Left hindlimb (tissue), 1 donor: ENCODE measurements at places on chromosomes 2 and 18.
A peak's percentile ranks its signal among the peaks of the same experiment; 100 is the strongest.

- no peak for DNase-seq
Observed at GRCh38 chr18:43826215-43826614, 548.9 kb upstream of the SYT4 start.

DNA sequence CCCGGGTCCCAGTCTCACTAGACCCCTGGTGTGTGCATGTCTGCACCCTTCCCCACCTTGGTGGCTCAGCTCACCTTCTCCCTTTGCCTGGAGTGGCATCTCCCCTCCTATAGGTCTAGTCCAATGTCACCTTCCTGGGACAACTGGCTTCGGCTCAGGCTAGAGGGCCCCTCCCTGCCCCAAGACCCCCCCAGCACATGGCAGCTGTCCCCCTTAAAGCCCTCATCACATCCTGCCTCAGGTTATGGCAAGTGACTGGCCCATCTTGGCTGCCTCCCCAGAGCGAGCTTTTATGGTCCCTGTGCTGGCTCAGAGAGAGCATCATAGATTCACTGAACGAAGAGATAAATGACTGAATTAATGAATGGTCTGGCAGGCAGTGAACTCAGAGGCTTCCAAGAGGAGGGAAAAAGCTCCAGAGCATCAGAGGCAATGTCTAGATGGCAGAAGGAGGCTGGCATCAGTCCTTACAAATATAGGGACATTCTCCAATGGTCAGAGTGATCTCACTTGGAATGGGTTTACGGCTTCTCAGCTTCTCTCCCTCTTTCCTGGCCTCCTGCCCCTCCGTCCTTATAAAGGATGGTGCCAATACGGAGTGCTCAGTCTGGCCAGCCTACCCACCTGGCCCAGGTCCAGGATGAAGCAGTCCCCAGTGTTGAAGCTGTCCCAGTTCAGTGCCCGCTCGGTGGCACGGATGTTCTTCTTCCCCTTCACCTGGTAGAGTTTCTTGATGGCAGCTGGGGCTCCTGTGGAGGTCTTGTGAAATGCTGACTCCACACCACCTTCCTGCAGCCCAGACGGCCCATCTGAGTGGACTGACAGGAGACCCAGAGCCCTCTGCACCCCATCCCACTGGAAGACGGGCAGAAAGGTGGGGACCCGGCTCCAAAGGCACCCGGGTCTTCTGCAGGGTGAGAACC lies 9.4 kb downstream of the CAPG start:
- peak; percentile 27 for DNase-seq

GRCh38 chr2:3345621-3346020 lies 32.0 kb downstream of the EIPR1 start:
- DNase-seq, result no peak

- no peak for DNase-seq
Observed at GRCh38 chr18:59904011-59904601, 4.3 kb downstream of the PMAIP1 start.

GRCh38 chr2:159035790-159036411 lies 67.5 kb downstream of the TANC1 start:
- no peak for DNase-seq

- DNase-seq, result no peak
Observed at GRCh38 chr2:18611184-18611583, 21.8 kb upstream of the NT5C1B start.

- no peak for DNase-seq
Observed at GRCh38 chr2:73084971-73085370, 13.5 kb upstream of the SFXN5 start.

GRCh38 chr2:98867539-98868309 lies 68.3 kb downstream of the CRACDL start:
- no peak for DNase-seq

GRCh38 chr2:24052951-24053350 lies 3.4 kb downstream of the FKBP1B start:
- no peak for DNase-seq

DNA sequence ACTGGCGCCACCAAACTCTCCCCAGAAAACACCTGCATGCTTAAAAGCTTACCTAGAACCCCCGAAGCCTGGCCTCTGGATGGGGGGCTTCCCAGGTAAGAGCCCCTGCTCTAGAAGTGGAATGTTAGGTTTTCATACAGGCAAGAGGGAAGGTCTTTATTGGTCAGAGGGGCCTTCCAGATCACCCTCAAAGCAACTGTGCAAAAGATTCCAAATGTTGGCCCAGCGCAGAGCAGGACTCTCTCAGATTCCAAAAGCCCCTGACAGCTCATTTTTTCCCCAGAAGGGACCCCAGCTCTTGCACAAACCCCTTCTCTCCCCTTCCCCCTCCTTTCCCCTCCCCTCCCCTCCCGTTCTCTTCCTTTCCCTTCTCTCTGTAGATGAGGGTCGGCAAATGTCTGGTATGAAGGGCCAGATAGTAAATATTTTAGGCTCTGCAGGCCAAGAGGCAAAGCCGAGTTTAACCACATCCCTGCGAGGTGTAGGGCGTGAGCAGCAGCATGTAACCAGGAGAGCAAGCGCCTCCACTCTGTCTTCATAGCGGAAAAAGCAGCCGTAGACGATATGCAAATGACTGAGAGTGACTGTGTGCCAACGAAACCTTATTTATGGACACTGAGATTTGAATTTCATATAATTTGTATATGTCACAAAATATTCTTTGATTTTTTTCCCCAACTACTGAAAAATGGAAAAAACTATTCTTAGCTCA lies 116.9 kb downstream of the SMAD7 start:
- DNase-seq, result no peak

DNA sequence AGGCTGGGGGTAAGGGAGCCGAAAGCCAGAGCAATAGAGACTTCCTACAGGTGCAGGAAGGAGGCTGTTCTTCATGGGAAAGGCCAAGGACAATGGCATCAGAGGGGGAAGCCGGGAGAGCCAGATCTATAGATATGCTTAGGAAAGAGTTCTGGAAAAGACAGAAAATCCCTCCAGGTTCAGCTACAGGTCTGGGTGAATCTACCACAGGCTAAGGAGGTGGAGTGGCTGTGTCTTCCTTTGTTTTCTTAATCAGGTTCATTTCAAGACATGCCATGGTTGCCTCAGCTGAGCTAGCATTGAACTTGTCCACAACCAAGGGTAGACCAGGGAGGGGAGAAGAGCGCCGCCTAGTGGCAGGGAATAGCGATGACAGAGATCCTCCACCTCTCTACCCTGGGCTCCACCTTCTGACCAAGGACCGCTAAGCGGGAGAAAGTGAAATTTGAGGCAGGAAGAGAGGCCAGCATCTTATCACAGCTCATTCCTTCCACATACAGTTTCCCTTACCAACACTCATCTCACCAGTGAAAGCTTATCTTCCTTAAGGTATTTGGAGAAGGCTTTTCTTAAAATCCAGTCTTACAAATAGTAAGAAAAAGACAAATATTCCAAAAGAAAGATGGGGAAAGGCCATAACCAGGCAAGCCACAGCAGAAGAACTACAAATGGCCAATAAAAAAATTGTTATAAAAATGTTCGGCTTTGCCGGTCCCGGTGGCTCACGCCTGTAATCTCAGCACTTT lies 74.2 kb downstream of the VIT start:
- no peak for DNase-seq

- DNase-seq, result no peak
Observed at GRCh38 chr2:75528221-75528977, 32.3 kb downstream of the EVA1A start.

DNA sequence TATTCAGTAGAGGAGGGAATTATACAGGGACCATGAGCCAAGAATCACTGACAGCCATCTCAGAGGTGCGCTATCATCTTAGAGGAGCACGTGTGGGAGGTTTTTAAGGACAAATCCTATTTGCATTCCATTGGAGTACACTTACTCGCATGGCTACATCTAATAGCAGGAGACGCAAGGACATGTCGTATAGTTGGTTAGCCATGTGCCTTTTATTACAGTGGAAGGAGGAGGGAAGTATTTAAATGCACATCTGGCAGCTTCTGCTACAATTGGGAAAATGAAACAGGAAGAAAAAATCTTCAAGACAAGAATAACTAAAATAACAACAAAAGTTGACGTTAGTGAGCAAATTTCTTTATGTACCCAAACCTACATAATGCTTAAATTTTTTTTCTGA lies 86.5 kb upstream of the UGP2 start:
- DNase-seq, result no peak

GRCh38 chr18:68431922-68432198 lies 283.0 kb downstream of the TMX3 start:
- DNase-seq, result no peak

DNA sequence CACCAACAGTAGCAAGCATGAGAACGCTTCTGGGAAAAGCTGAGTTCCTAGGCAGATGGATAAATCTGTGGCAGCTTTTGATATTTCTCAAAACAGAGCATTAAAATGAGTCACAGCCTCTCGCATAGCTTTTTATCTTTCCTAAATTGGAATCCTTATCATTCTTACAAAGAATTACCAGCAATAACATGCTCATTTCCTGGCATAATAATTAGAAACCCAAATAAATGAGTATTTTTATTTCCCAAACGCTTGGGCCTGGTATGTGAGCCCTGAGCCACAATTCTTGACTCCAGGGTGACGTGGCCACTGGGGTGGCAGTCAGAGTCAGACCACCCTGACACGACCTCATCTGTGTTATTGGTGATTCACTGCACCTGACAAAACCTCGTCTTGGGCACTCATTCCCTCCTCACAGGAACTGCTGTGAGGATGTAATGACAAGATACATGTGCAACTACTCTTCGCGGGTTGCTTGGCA lies 210.7 kb downstream of the ARL4C start:
- no peak for DNase-seq

- no peak for DNase-seq
Observed at GRCh38 chr18:23704806-23705205, 15.6 kb downstream of the LAMA3 start.

DNA sequence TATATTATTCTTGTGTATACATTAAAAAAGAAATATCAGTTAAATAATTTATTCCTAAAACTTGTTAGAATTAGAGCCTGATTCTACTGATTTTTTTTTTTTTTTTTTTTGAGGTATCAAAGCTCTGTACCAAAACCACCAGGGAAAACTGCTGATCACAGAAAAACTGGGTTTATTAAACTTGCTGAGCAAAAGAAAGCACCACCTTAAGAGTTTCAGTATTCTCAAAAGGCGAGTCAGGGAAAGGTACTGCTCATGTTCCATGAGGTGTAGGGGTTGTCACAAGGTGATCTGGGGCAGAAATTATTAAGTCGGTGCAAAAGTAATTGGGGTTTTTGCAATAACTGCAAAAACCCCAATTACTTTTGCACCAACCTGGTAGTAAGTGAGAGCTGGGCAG lies 51.7 kb upstream of the KLF7 start:
- no peak for DNase-seq

- DNase-seq, result no peak
Observed at GRCh38 chr2:57080035-57080434, 896.2 kb downstream of the CCDC85A start.

- DNase-seq, result no peak
Observed at GRCh38 chr2:231627384-231628120, 34.9 kb downstream of the TEX44 start.

DNA sequence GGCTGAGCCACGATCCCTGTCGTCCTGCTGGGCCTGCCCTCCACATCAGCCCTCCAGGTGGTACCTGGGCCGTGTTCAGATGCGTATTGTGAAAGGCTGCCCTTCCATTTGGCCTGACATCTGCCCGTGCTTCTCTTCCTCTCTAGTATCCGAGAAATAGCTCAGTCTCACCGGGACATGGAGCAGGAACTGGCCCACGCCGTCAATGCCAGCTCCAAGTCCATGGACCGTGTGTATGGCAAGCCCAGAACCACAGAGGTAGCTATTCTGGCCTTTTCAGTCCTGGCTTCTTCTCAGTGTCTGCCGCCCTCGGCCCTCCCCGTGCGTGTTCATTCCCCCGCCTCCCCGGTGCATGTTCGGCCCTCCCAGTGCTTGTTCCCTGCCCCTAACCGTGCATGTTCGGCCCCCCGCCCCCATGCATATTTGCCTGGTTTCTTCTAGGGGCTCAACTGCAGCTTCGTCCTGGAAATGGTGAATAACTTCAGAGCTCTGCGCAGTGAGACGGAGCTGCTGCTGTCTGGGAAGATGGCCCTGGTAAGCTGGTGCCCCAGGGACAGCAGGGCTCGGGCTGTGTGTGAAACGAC lies 104.3 kb downstream of the USP40 start:
- DNase-seq, result no peak

DNA sequence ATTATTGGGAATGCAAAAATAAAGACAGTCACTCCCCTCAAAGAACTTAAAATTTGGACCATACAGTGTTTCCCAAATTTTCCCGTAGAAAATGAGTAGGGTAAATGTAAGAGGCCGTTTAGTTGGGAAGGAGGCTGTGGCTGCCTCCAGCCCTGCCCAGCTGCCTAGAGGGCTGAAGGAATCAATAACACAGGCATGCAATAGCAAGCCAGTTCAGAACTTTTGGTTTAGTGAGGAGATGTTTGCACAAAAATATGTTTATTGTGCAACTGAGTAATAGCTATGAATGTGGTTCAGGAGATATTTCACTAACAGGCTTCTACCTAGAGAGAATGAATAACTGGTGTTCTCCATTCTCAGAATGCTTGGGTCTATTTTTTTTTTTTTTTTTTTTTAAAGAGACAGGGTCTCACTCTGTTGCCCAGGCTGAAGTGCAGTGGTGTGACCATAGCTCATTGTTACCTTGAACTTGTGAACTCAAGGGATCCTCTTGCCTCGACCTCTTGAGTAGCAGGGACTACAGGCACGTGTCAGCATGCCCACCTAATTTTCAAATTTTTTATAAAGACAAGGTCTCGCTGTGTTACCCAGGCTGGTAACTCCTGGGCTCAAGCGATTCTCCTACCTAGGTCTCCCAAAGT lies 23.6 kb downstream of the UGP2 start:
- DNase-seq, result no peak

DNA sequence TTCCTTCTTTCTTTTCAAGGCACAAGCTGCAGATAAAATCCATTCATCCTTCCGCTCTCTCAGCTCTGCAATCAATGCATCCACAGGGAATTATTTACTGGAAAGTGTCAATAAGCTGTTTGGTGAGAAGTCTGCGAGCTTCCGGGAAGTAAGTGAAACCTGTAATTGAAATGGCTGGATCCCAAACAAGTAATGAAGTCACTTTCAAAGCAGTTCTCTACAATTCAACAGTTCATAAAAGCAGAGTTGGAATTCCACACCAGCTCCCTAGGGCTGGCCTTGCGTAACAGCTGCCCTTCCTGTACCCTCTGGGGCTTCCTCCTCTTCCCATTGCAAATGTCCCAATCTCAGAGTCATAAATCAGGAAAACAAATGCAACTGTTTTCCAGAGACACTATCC lies 9.6 kb downstream of the SERPINB2 start:
- no peak for DNase-seq
